ENCODE measurements at places on chromosomes 6 and 20.

- no peak for DNase-seq
- no peaks in the 10 kb centered on the region for H3K4me1 ChIP-seq
- no peak overlapping the region for H3K4me3 ChIP-seq
- H3K36me3 ChIP-seq: no peaks in the 10 kb centered on the region
- H3K27me3 ChIP-seq: no peaks in the 10 kb centered on the region
These were observed 211.0 kb downstream of the WDR27 start for GRCh38 chr6:169490830-169491229.

GRCh38 chr6:163860287-163861081 lies 446.0 kb downstream of the QKI start:
- H3K36me3 ChIP-seq: no peaks in the 10 kb centered on the region
- H3K4me3 ChIP-seq: no peak overlapping the region
- no peak for DNase-seq
- H3K27me3 ChIP-seq: peaks cover 59% of the 10 kb centered on the region
- H3K27ac ChIP-seq: no peak overlapping the region

- no peak overlapping the region for H3K27ac ChIP-seq
- DNase-seq: no peak
- H3K4me1 ChIP-seq: no peaks in the 10 kb centered on the region
- no peaks in the 10 kb centered on the region for H3K27me3 ChIP-seq
These were observed 43.1 kb downstream of the CD109 start for GRCh38 chr6:73739096-73739495.

- H3K27ac ChIP-seq: no peak overlapping the region
- H3K4me1 ChIP-seq: no peaks in the 10 kb centered on the region
- H3K4me3 ChIP-seq: no peak overlapping the region
- no peaks in the 10 kb centered on the region for H3K36me3 ChIP-seq
- DNase-seq: no peak
These were observed 45.4 kb downstream of the SSR1 start for GRCh38 chr6:7267466-7268091.

DNA sequence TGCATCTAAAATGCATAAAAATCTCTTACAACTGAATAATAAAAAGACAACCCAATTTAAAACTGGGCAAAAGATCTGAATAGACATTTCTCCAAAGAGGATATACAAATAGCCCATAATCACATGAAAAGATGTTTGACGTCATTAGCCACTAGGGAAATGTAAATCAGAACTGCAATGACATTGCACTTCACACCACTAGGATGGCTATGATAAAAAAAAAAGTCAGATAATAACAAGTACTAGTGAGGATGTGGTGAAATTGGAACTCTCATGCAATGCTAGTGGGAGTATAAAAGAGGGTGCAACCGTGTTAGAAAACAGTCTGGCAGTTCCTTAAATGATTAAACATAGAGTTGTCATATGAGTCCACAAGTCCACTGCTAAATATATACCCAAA lies 24.3 kb upstream of the TBX18 start:
- no peak overlapping the region for H3K27ac ChIP-seq
- H3K4me1 ChIP-seq: no peaks in the 10 kb centered on the region
- no peak overlapping the region for H3K4me3 ChIP-seq
- H3K27me3 ChIP-seq: no peaks in the 10 kb centered on the region

DNA sequence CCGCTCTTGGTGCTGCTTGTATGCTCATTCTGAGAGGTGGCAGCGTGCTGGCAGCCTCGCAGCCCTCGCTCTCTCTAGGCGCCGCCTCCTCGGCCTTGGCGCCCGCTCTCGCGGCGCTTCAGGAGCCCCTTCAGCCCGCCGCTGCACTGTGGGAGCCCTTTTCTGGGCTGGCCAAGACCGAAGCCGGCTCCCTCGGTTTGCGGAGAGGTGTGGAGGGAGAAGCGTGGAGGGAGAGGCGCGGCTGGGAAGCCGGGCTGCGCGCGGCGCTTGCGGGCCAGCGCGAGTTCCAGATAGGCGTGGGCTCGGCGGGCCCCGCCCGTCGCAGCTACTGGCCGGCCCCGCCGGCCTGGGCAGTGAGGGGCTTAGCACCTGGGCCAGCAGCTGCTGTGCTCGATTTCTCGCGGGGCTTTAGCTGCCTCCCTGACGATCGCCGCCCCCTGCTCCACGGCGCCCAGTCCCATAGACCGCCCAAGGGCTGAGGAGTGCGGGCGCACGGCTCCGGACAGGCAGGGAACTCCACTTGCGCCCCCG lies 19.5 kb upstream of the FAM8A1 start:
- H3K27me3 ChIP-seq: peaks cover 24% of the 10 kb centered on the region
- no peaks in the 10 kb centered on the region for H3K36me3 ChIP-seq
- peak; percentile 58 for DNase-seq
- peak overlapping the region; percentile 48 for H3K4me3 ChIP-seq
- no peak overlapping the region for H3K27ac ChIP-seq

GRCh38 chr6:3712827-3713665 lies 38.5 kb downstream of the PXDC1 start:
- H3K36me3 ChIP-seq: no peaks in the 10 kb centered on the region
- no peak overlapping the region for H3K27ac ChIP-seq
- no peak for DNase-seq
- H3K4me1 ChIP-seq: no peaks in the 10 kb centered on the region
- no peak overlapping the region for H3K4me3 ChIP-seq
- H3K27me3 ChIP-seq: no peaks in the 10 kb centered on the region

- H3K27me3 ChIP-seq: no peaks in the 10 kb centered on the region
- peak overlapping the region; percentile 94 for H3K27ac ChIP-seq
These were observed 3.5 kb downstream of the SCML4 start for GRCh38 chr6:107820338-107821261.

- H3K27ac ChIP-seq: peak overlapping the region; percentile 84
- peaks cover 31% of the 10 kb centered on the region for H3K4me1 ChIP-seq
- peaks cover 41% of the 10 kb centered on the region for H3K36me3 ChIP-seq
- no peak for DNase-seq
- H3K27me3 ChIP-seq: no peaks in the 10 kb centered on the region
These were observed 13.7 kb upstream of the RTF2 start for GRCh38 chr20:56454754-56455153.

DNA sequence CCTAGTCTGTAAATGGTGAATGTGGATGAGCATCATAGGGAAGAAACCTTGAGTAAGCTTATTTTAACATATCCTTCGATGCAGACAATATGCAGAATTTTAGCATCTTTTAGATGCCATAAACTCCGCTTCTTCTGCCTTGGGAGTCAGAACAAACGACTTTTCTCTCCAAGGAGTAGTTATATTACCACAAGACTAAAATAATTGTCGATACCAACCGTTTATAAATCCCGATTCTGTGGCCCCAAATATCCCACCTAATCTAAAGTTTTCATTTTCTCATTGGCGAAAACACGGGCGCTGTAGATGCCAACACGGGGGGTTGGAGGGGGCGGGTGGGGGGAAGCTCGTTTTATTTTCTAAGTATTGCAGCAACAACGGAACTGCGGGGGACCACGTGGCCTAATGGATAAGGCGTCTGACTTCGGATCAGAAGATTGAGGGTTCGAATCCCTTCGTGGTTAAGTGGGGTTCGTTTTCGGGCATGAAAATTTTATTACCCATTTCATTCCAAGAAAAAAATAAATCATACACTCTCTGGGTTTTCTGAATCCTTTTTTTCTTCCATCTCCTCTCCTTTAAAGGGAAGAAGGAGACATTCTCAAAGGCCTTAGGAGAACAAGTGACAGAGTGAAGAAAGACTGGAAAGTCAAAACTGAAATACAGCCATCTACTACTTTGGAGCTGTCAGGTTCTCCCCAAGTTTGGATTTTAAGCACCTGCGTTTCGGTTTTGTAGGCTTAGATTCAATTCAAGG lies 65.5 kb upstream of the BTN3A2 start:
- no peaks in the 10 kb centered on the region for H3K36me3 ChIP-seq
- peaks cover 37% of the 10 kb centered on the region for H3K4me1 ChIP-seq
- no peak for DNase-seq
- no peak overlapping the region for H3K4me3 ChIP-seq

- H3K27me3 ChIP-seq: peaks cover 13% of the 10 kb centered on the region
- H3K4me3 ChIP-seq: no peak overlapping the region
- no peak for DNase-seq
- H3K27ac ChIP-seq: no peak overlapping the region
These were observed 5.9 kb upstream of the CFAP206 start for GRCh38 chr6:87401832-87402231.

GRCh38 chr6:93785694-93786030 lies 366.3 kb upstream of the EPHA7 start:
- no peaks in the 10 kb centered on the region for H3K27me3 ChIP-seq
- H3K36me3 ChIP-seq: no peaks in the 10 kb centered on the region
- no peak overlapping the region for H3K27ac ChIP-seq
- no peak overlapping the region for H3K4me3 ChIP-seq

- H3K4me3 ChIP-seq: no peak overlapping the region
- no peak for DNase-seq
- peaks cover 11% of the 10 kb centered on the region for H3K27me3 ChIP-seq
- no peaks in the 10 kb centered on the region for H3K36me3 ChIP-seq
- H3K4me1 ChIP-seq: no peaks in the 10 kb centered on the region
These were observed 51.7 kb downstream of the FAM50B start for GRCh38 chr6:3900744-3901336.

- no peak for DNase-seq
- H3K4me3 ChIP-seq: no peak overlapping the region
- no peaks in the 10 kb centered on the region for H3K27me3 ChIP-seq
- no peaks in the 10 kb centered on the region for H3K36me3 ChIP-seq
These were observed 739.0 kb downstream of the CBLN4 start for GRCh38 chr20:55266361-55266760.

DNA sequence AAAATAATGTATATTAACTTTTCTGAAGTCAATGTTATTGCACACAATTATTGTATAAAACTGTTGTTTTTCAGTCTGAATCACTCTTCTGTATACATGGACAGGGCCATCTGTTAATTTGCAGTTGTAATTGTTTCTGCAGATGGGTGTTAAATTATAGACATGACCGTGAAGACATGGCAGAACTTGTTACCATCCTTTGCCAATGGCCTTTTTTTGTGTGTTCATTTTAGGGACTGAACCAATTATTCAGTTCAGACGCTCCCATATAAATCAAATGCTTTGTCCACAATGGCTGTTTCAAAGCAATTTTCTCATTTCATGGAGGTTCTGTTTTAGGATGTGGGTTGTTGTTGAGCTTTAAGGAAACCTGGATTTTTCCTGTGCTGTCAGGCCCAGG lies 533.7 kb downstream of the DOK5 start:
- H3K27ac ChIP-seq: no peak overlapping the region
- no peaks in the 10 kb centered on the region for H3K36me3 ChIP-seq
- H3K4me3 ChIP-seq: no peak overlapping the region
- H3K4me1 ChIP-seq: no peaks in the 10 kb centered on the region
- no peak for DNase-seq

DNA sequence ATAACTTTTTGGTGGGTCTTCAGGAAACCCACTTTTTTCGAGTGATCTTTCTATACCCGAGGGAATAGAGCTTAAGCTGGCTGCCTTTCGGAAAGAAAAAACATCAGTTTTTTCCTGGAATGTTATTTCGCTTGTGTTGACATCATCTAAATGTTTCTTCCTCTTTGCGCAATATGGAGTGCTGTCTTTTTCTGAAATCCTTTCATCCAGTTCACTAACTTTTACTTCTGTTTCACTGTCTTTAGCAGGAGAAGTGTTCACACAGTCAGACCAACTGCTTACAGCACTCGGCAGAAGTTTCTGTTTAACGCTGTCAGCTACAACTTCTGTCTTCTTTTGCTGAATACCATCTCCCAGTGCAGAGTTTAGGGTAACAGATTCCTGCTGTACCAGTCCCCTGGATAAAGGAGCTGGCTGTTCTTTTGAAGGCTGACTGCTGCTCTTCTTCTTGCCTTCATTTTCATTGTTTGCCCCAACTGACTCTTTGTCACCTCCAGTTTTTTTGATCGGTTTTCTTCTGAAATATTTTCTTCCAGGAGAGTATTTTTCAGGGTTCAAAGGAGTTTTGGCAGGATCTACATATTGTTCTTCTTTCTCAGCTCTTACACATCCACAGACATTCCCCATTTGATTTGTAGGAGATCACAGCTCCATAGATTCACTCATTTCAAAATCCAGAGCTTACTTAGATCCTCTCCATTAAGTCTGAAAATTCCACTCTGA lies 50.0 kb upstream of the DST start:
- no peaks in the 10 kb centered on the region for H3K27me3 ChIP-seq
- H3K36me3 ChIP-seq: no peaks in the 10 kb centered on the region
- H3K27ac ChIP-seq: no peak overlapping the region
- H3K4me1 ChIP-seq: no peaks in the 10 kb centered on the region
- no peak overlapping the region for H3K4me3 ChIP-seq

DNA sequence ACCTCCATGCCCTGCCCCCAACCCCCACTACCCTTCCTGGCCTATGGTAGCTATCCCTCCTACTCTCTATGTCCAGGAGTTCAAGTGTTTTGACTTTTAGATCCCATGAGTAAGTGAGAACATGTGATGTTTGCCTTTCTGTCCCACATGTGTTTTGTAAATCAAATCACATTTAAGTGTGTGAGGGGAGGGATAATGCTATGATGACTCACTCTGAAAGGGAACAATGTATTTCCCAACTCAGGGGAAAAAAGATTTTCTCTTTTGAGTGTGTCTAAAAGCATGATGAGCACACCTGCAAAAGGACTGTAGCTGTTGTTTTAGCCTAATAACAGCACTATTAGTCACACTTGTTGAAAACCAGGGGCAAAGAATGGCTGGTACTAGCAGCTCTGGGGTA lies 193.7 kb downstream of the GJA10 start:
- H3K4me3 ChIP-seq: no peak overlapping the region
- H3K27me3 ChIP-seq: no peaks in the 10 kb centered on the region
- peaks cover 76% of the 10 kb centered on the region for H3K4me1 ChIP-seq
- no peak for DNase-seq
- peaks cover 68% of the 10 kb centered on the region for H3K36me3 ChIP-seq
- H3K27ac ChIP-seq: peak overlapping the region; percentile 61

- peaks cover 46% of the 10 kb centered on the region for H3K4me1 ChIP-seq
- H3K4me3 ChIP-seq: no peak overlapping the region
- no peak overlapping the region for H3K27ac ChIP-seq
- H3K36me3 ChIP-seq: no peaks in the 10 kb centered on the region
- no peaks in the 10 kb centered on the region for H3K27me3 ChIP-seq
- no peak for DNase-seq
These were observed 12.7 kb downstream of the SMAP1 start for GRCh38 chr6:70680396-70680795.

- no peaks in the 10 kb centered on the region for H3K36me3 ChIP-seq
- no peak overlapping the region for H3K27ac ChIP-seq
- H3K27me3 ChIP-seq: peaks cover 28% of the 10 kb centered on the region
- no peak for DNase-seq
- H3K4me1 ChIP-seq: no peaks in the 10 kb centered on the region
These were observed 123.8 kb upstream of the MYLIP start for GRCh38 chr6:16004934-16005679.

DNA sequence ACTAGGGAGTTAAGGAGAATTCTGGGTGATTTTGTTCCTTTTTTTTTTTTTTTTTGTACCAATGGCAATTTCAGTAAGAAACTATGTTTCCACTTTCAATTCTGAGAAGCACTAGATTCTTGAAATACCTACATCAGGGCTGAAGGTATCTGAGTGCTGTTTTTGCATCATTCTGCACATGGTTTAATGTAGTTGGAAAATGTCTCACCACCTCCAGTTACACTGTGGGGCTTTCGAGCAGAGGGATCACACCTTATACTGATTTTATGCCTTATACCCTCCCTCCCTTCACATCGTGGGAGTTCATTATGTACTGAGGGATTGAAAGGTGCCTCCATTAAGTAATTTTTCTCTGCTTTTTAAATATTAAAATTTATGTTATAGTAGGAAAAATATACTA lies 144.8 kb downstream of the KLHL32 start:
- H3K36me3 ChIP-seq: no peaks in the 10 kb centered on the region
- H3K4me1 ChIP-seq: peaks cover 8% of the 10 kb centered on the region
- H3K27ac ChIP-seq: no peak overlapping the region
- no peak overlapping the region for H3K4me3 ChIP-seq
- H3K27me3 ChIP-seq: no peaks in the 10 kb centered on the region
- no peak for DNase-seq

GRCh38 chr20:45124365-45124764 lies at the start of gene WFDC12:
TSS of gene WFDC12 (minus strand) at chr20:45124465. CDS start at chr20:45124447, 18 bp downstream.
- H3K36me3 ChIP-seq: no peaks in the 10 kb centered on the region
- no peak within 1 kb of the TSS for H3K4me3 ChIP-seq
- no peak for DNase-seq
- no peak within 1 kb of the TSS for H3K27ac ChIP-seq
